NCI-H187 (cell line): ENCODE measurements at places on chromosomes 2 and 18.

GRCh38 chr18:75261430-75262223, 51.0 kb downstream of the TSHZ1 start:
- DNase-seq = no peak

GRCh38 chr2:201401815-201402214, 44.7 kb upstream of the FLACC1 start:
- no peak for DNase-seq

DNA sequence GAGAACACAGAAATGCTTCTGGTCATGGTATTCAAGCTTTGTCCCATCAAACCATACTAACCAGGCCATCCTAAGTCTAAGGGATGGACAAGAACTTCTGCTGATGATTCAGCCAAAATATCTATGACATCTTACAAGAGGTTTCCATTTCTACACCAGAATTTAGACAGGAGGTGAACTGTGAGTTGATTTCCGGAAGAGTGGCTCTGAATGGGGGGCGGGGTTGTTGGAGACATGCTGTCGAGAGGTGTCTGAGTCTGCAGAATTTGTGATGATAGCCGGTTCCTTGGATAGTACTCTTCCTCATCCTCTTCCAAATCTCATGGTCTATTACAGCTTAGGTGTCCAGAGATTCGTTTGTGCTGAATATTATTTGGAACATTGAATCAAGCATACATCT, 408.7 kb upstream of the TCF4 start:
- DNase-seq = no peak

DNA sequence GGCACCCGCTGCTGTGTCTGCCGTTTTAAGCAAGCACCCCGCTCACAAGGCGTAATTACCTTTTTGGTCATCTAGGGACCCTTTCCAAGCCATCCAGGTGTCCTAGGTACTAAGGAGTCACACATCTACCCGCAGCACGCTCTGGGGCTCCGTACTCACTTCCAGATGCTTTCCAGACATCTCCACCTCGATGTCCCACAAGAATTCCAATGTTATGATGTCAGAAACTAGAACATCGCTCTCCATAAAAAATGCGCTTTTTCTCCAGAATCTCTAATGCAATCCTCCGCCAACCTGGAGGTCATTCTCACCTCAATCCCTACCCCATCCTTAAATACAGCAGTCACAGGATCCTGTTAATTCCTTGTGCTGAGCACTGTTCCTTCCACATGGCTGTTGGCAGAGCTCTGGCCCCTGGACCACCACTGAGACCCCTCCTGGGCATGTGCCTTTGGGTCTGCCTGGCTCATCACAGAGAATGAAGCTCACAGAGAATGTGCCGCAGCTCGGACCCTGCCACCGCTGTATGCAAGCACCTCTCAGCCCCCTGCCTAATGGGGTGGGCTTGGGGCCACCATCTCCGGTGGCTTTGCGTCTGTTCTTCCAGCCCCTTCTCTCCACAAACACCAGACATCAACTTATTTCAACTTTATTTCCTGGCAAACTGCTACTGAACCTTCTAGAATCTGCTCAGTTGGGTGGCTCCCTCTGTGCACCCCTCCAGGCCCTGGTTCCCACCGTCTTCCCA, 4.6 kb upstream of the PXDN start:
- DNase-seq = no peak

DNA sequence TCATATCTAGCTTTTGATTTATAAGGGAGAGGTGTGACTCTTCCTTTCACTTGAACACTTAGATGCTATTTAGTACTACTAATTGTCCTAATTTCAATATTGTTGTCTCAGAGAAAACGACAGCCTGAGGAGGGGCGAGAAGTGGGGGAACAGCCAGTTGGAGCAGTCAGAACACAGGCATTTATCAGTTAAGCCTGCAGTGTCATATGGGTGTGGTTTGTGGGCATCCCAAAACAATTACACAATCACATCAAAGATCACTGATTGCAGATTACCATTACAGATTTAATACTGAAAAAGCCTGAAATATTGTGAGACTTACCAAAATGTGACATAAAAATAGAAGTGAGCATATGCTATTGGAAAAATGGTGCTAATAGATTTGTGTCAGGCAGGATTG, 15.8 kb downstream of the TMEM131 start:
- DNase-seq = no peak

GRCh38 chr2:46142546-46143428, 154.4 kb upstream of the EPAS1 start:
- DNase-seq = no peak

DNA sequence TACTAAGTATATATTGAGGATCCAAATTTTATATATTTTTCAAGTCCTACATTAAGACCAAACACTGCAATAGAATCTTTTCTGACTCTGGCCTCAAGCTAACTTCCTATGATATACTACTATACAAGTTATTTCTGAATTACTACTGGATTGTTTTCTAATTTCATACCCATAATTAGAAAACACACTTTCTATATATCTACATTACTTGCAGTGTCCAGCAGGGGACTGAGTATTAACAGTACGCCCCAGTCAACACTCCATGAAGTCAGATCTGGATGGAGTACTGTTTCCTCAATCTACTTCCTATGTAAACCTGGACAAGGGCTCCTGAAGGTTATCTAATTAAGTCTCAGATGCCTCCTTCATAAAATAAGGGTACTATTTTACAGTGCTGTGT, 26.5 kb downstream of the RMP24 start:
- DNase-seq = no peak

- no peak for DNase-seq
These were observed 92.2 kb upstream of the PID1 start for GRCh38 chr2:229363185-229363814.

DNA sequence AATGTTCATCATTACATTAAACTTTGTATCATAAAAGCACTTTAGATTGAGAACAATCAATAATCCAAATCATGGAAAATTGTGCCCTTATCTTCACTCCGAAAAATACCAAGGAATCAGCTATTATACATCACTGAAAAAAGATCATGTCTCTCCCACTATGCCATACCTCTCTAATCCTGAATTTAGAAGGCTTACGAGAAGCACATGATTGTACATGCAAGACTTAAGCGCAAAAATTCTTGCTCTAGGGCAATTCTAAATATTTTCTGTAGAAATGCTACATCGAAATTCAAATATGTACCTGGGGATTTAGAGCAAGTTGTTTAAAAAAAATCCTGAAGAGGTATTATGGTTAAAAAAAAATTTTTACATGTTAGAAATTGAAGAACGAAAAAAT, 1.3 kb downstream of the CYTIP start:
- no peak for DNase-seq

- no peak for DNase-seq
These were observed 61.0 kb downstream of the TMEM163 start for GRCh38 chr2:134657650-134658250.

GRCh38 chr2:100017633-100018032, 124.8 kb downstream of the AFF3 start:
- DNase-seq = no peak

- DNase-seq = no peak
These were observed 268.4 kb downstream of the IRS1 start for GRCh38 chr2:226531061-226531810.

- no peak for DNase-seq
These were observed 41.4 kb upstream of the EML4 start for GRCh38 chr2:42127425-42128424.

DNA sequence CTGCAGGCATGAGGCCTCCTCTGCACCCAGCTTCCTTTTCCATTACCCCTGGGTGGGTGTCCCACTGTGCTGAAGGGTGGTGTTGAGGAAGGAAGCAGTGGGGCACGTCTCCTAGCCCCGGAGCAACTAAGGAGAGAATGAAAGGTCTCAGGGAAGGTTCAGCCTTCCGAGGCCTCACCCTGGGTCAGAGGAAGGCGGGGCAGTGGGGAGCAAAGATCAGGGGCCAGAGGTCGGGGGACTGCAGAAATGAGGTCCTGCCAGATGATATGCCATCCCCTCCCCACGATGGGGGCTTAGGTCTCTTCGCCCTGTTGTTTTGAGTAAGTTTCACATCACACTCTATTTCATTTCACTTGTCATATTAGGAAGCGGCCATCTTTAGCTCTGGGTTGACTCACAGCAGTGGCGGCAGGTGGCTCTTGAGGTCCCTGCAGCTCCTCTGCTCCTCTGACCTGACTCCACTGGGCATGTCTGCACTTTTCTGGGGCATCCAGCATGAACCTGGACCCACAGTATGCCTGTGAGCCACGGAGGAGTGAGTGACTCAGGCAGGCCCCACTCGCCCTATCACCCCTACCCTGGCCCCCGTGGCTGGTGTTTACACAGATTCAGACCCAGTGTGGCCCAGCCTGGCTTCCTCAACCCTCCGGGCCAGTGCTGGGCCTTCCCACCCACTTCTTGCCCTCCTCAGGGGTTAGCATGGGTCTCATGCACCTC, 153.7 kb upstream of the SMAD2 start:
- DNase-seq = no peak

DNA sequence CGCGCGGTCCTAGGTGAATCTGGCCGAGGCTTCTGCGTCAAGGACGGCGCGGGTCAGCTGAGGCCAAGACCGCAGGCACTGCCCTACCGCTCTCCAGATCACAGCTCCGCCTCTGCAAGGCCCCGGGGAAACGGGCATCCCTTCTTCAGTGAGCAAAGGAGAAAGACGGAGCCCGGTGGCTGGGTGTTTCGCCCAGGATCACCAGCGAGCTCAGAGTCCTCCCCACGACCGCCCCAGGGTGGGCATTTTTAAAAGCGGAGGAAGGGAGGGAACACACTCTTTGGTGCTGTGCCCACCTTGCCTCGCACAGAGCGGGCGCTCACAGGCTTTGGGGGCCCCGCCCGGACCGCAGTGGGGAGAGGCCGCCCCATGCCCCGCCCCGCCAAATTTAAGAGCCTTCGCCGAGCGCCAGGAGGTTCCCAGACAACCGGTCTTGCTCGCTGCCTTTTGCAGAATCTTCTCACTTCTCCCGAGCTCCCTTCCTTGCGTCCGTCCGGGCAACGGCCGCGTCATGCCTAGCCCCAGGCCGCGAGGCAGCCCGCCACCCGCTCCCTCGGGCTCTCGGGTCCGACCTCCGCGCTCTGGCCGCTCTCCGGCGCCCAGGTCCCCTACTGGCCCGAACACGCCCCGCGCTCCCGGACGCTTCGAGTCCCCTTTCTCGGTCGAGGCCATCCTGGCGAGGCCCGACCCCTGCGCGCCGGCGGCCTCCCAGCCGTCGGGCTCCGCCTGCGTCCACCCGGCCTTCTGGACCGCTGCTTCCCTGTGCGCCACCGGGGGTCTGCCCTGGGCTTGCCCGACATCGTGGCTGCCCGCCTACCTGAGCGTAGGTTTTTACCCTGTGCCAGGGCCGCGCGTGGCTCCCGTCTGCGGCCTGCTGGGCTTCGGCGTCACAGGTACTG, at the start of gene NOTO:
Gene NOTO, plus strand, starts transcription at position 419 of the 899 bp plus-strand sequence. Its CDS starts 93 bp downstream, at position 512.
- no peak for DNase-seq

GRCh38 chr18:10119528-10119927, 205.7 kb downstream of the VAPA start:
- no peak for DNase-seq

- DNase-seq = no peak
These were observed 104.5 kb upstream of the TAF1B start for GRCh38 chr2:9738535-9739496.

DNA sequence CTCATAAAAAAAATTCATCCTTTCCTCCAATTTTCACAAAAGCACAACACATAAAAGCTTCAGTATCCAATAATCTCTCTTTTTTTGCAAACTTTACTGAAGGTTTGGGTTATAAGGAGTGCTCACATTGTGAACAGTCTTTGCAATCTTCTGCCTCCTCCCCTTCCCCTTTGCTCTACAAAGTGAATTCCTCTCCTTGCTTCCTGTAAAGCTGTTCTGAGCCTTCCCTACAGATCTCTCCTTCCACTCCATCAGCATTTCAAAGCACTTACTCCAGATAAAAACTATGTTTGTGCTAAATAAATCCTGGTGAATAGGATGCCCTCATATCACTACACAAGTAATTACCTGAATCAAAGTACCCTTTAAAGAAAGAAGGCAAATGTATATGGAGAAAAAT, 4.6 kb upstream of the PDK1 start:
- DNase-seq = no peak

DNA sequence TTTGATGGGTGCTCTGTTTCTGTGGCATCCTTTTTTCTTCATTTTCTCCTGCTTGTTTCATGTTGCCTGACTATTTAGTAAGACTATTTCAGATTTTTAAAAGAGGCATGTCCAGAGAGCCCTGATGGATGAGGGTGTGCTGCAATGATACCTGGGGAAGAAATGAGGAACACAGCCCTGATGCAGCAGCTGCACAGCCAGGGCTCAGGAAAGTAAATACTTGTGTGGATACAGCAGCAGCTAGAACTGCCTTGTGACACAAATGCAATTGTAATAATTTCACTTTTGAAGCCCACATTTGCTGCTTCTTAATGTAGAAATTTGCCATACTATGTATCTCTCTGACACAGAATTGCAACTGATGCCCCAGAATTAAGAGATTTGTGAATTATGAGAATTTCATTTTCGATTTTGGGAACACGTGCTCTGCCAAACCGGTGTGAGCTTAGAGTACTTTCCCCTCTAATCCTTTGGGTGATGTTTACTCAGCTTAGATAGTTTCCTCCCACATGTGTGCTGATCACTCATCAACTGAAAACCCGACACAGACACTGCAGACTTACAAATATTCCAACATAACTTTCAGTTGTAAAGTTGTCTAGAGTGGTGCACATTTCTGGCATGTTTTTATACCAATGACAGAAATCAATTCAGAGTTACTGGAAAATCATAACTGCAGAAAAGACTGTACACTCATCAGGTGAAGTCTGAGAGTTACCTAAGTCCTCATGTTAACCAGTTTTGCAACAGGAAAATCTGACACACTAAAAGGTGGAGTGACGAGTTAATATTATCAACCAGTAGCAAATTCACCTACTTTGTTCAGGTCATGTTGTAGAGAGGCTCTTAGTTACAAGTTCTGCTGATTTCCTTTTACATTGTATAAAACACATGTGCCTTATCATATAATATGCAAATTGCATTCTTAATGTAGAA, 383.4 kb downstream of the CBLN2 start:
- no peak for DNase-seq

- no peak for DNase-seq
These were observed 33.8 kb downstream of the TEX51 start for GRCh38 chr2:126932529-126932928.

DNA sequence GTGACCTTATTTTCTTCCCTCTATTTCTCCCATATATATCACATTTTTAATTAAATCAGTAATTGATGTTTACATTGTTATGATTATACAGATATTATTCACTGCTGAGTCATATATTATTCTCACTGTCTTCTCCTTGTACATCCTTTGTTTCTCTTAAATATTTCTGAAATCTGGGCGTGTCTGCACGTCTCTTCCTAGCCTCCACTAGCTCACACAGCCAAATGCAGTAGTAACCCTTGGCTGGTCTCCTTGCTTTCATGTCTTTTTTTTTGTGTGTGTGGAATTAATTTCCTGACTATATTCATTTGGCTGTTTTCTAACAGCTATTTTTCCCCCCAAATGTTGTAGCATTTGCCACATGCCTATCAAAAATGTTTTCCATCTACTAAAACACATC, 15.8 kb downstream of the CCNYL1 start:
- no peak for DNase-seq

DNA sequence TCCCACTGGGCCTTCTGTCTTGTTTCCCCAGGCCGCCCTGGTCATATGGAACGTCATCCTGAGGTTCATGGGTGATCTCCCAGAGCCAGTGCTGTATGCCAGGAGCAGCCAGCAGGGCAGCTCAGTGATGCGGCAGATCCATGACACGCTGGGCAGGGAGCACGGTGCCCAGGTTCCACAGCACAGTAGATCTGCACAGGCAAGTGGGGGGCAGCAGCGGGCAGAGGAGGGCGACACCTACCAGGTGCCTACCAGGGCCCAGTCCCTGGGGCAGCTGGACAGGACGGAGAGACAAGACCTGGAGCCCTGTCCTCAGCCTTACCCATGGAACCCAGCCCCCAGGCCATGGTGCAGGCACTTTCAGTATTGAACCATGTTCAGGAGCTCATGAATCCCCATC, 36.1 kb upstream of the GPR17 start:
- DNase-seq = no peak

- DNase-seq = no peak
These were observed 70.6 kb downstream of the TSN start for GRCh38 chr2:121826036-121826435.
